ENCODE measurements at places on chromosomes 3 and 15.

GRCh38 chr3:148232389-148232788, 465.3 kb upstream of the AGTR1 start:
- no peak for DNase-seq

- no peak for DNase-seq
These were observed 79.2 kb downstream of the FMN1 start for GRCh38 chr15:33115191-33115861.

GRCh38 chr15:74907163-74907870, 666 bp upstream of the FAM219B start:
- no peak for DNase-seq

DNA sequence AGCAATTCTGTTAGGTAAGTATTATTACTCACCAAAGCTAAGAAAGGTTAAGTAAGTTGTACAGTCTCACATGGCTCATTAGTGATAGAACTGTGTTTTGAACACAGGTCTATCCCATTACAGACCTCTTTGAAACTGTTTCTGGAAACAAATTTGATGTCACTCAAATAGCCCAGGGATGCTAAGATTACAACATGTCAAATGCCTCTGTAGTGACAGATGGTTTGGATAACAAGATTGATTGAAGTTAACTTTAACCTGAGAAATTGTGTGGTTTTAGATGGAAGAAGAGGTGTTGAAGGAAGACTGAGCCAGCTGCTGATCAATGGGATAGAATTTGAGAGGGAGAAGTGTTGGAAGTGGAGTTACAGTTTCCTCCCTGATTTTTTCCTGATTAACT, 72.5 kb downstream of the SYN2 start:
- DNase-seq: no peak

Data from AG09319 (cell line).